ENCODE measurements at places on chromosomes 4 and X. TPM values are rescaled to one million over a fixed set of nuclear protein-coding genes. Genes with fewer than 3 reads are reported as not detected.
A peak's percentile ranks its signal among the peaks of the same experiment; 100 is the strongest.

- peak; percentile 31 for DNase-seq
Measured at GRCh38 chrX:311156-312129, 7.2 kb downstream of the GTPBP6 start.

DNA sequence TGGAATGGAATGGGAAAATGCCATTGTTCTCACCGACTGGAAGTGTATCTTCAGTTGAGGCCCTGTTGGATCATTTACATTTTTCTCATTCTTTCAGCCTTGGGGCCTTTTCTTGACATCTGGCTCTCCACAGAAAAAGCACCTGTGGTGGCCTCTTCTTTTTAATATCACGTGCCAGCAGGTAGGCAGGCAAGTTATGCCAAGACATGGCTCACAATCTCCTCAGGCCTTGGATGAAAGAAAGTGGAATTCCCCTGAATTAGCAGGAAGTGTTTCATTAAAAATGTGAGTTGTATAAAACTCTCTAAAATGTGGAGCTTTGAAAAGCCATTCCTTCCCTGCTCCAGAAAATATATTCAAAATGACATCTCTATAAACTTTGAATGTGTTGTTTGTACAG, 122.1 kb downstream of the FRAS1 start:
- DNase-seq = no peak

CSN1S1 gene
- total RNA-seq = not detected

DNA sequence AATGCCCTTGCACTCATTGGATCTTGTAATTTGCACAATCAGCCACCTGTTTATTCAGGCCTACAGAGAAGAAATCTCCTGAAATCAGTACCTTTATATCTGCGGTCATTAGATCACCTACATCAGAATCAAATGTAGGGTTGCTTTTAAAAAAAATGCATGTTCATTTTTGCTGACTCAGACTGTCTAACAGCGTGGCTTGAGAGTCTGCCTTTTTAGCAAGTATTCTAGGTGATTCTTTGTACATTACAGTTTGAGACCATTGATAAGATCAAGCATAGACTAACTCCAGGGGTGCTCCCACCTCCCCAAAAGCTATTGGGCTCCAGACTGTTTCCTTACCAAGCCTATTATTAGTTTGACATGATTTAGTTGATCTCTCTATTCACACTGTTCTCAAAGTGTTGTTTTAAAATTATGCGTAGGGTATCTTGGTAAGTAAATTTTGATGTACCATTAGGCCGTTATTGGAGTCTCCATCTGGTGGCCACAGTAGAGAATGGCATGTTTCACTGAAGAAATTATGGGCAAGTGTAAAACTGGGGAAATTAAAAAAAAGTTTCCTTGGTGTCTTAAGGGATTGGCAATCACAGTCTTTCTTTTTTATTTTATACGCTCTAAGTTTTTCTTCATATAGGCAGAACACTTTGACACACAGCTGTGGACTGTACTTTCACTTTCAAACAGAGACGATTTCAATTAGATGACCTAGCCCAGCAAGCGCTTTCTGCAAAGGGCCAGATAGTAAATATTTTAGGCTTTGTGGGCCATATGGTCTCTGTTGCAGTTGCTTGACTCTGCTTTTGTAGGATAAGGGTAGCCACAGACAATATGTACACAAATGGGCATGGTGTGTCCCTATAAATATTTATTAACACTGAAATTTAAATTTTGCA, 33.7 kb upstream of the MSL3 start:
- no peak for DNase-seq

GRCh38 chrX:57977992-57978391, 67.7 kb upstream of the ZXDA start:
- DNase-seq = no peak

PGAM4 gene
- total RNA-seq = not detected

TRAM1L1 gene
- total RNA-seq = 2.2 TPM

TNMD gene
- 1.3 TPM for total RNA-seq

SMIM31 gene
- total RNA-seq = 0.12 TPM

ASB9 gene
- total RNA-seq = 0.72 TPM

DNA sequence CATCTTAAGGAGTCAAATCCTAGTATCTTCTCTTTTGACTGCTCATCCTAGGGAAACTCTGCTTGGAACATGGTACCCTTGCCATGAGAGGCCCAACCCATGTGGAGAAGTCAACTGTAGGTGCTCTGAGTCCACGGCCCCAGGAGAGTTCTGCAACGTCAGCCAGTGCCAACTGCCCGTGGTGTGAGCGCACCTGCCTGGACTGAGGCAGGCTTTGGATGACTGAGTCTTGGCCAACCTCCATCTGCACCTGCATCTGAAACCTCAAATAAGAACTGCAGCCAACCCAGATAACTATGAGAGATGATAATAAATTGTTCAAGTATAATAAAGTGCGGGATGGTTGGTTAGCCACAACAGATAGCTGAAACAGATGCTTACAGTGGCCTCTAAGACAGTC, 772.0 kb downstream of the TRIML1 start:
- no peak for DNase-seq

PAGE2B gene
- total RNA-seq = 0.75 TPM

DNA sequence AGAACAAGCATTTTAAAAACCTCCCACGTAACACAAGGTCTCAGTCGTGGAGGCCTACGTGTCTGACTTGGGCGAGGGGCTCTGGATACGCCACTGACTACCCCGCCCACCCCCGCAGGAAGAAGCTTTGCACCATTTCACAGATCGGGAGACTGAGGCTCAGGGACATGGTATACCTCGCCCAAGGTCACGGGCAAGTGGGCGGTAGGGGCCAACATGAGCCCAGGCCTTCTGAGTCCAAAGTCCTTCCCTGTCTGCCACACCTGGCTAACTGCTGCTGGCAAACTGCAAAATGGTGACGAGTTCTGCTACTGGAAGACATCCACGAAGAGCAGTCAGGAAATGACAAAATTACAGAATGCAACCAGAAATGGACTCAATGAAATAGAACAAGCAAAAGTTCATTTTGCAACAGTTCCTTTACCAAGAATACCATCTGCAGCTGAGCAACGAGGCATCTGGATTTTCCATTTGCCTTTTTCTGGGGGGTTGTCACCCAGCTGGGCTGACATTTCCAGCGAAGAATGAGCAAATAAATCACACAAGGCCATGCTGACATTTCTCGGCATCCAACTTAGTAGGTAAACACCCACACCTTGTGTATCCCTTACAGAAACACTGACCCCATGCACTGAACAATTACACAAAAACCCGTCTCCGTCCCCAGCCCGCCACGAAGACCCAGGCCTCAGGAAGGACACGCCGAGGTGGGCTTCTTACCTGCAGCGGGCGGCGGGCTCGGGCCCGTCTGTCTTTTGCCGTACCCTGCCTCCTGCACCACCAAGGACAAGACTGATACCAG, 70.2 kb upstream of the AFAP1 start:
- no peak for DNase-seq

THOC2 gene
- total RNA-seq = 84.7 TPM

DNA sequence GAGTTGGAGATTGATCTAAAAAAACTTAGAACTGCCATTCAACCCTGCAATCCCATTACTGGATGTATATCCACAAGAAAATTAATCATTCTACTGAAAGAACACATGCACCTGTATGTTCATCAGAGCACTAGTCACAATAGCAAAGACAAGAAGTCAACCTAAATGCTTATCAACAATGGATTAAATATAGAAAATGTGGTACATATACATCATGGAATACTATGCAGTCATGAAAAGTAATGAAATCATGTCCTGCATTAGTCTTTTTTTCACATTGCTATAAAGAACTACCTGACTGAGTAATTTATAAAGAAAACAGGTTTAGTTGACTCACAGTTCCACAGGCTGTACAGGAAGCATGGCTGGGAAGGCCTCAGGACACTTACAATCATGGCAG, 850.5 kb downstream of the TECRL start:
- no peak for DNase-seq

ZNF275 gene
- total RNA-seq = 70.5 TPM

GRCh38 chr4:102642631-102643298, 118.0 kb downstream of the MANBA start:
- DNase-seq = no peak

DNA sequence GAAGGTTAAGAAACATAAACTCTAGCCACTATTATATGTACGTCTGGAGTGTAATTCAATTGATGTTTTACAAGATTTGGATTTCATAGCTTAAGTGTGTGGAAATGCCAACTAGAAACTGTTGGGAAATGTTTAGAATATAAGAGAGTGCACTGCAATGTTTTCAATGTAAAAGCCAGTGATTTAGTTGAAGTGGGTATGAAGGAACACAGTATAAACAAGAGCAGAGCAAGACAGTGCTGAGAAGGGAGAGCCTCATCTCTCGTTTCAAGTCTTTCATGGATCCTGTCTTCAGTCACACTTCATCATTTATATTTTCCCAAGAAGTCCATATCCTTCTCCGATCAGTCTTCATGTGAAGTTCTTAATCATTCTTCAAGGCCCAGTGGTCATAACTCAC, 163.9 kb upstream of the ETNPPL start:
- DNase-seq = no peak

G3BP2 gene
- 77.7 TPM for total RNA-seq

GRCh38 chr4:128979934-128980333, 113.4 kb downstream of the SCLT1 start:
- no peak for DNase-seq

- DNase-seq = no peak
Measured at GRCh38 chr4:38449506-38450174, 214.4 kb upstream of the KLF3 start.

DNA sequence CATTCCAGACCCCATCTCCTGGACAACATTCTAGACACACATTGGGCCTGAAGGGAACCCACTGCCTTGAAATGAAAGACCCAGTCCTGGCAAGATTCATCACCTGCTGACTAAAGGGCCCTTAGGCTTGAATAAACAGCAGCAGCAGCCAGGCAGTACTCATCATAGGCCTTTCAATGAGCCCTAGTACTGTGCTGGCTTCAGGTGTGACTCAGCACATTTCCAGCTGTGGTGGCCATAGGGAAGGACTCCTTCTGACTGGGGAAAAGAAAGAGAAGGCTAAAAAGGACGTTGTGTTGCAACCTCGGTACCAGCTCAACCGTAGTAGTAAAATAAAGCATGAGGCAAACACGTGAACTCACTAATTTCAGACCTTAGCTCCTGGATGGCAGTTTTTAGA, 344.0 kb downstream of the ACTRT1 start:
- DNase-seq = no peak

SCML2 gene
- 5.2 TPM for total RNA-seq

RAB39B gene
- 0.12 TPM for total RNA-seq

CTAG2 gene
- total RNA-seq = not detected

DNA sequence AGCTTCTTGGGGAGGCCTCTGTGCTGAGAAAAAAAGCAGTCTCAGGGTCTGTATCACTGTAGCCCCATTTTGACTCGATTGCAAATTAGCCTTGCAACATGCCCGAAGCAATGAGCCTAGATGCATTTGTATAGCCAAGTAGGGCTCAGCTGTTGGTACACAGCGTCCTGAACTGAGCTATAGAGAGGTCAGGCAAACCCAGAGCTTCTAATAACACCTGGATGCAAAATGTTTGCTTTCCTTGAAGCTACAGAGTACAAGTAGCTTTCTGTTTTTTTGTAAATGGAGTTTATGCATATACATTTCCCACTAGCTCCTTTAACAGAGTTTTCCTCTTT, 87.8 kb downstream of the PLAC1 start:
- no peak for DNase-seq

- DNase-seq = no peak
Measured at GRCh38 chr4:98446499-98447375, 185.6 kb downstream of the RAP1GDS1 start.

DNA sequence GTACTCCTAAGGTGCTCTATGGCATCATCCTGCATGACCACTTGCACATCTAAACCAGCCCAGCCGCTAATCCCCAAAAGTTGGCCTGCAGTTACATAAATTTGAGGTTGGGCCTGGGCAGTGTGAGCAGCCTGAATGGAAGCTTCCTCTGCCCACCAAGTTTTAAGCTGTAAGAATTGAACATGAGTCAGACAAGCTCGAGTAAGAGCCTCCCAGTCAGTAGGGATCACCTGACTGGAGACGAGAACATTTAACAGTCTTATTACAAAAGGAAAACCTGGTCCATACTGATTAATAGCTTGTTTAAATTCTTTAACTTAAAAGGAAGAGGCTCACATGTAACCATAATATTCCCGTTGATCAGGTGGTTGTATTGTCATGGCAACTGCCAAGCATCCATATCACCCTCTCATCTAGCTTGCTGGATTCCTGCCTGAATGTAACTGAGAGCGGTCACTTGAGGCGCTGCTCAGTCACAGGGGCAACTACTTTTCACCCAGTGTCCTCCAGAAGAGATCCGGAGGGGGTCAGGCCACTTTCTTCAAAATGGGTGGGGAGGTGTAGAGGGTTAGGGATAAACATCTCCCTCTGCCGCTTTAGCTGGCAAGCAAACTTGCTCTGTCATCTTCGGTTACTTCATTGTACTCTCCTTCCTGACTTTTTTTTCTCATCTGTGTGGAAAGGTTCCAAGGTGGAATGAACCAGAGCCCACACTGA, 56.6 kb upstream of the WDR1 start:
- no peak for DNase-seq

GRCh38 chr4:186104114-186104889, at the start of gene FAM149A:
Gene FAM149A (plus strand): TSS chr4:186104704.
- peak; percentile 58 for DNase-seq

GRCh38 chr4:114191496-114191895, 212.0 kb upstream of the ARSJ start:
- DNase-seq = no peak

GRCh38 chr4:6840062-6840976, 57.8 kb downstream of the KIAA0232 start:
- DNase-seq = no peak

DNA sequence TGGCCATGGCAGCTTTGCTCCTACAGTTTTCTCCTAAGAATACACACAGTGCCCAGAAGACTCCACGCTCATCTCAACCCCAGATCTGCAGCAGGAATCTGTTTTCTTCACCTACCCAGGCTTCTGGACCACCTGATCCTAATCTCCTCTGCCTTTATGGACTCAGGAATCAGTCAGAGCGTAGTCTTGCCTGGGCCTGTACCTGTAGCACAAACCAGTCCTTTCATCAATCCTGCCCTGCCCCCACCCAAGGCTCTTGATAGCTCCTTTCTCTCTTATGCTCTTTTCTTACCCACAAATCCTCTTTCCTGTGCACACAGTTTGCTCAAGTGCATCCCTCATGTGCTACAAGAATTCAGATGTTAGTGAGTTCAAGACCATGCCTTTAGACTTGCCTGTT, 89.7 kb downstream of the ZNF718 start:
- DNase-seq = no peak

PLXNB3 gene
- 0.90 TPM for total RNA-seq

DNA sequence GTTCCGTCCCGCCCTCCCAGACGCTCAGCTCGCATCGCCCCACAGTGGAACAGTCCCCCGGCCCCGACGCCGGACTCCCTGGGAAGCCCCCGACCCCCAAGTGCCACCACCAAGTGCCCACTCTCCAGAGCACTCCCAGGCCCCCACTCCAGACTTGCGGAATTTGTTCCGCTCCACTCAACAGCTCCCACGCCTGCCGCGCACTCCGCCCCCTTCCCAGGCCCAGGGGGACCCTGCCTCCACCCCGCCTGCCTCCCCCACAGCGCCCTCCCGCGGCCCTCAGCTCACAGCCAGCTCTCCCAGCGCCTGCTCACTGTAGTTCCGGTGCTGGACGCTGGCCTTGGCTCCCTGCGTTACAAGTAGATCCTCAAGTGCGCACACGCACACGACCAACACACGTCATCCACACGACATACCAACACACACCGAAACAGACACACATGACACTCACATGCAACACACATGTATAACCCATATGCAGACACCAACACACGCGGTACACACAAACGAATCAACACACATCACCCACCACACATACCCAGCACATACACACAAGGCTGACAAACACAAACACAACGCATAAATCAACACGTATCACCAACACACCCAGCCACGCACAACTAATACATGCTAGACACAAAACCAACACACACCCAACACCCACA, 8.0 kb downstream of the MSX1 start:
- no peak for DNase-seq

- no peak for DNase-seq
Measured at GRCh38 chr4:16498978-16499377, 272.7 kb upstream of the TAPT1 start.
